ENCODE measurements at places on chromosomes 4 and X.

GRCh38 chr4:165085946-165086345, 26.7 kb downstream of the TMEM192 start:
- peak; percentile 13 for DNase-seq

GRCh38 chr4:159764343-159764952, 661.6 kb downstream of the RAPGEF2 start:
- DNase-seq: peak; percentile 1

- no peak for DNase-seq
These were observed 3.7 kb downstream of the KLB start for GRCh38 chr4:39410415-39410814.

DNA sequence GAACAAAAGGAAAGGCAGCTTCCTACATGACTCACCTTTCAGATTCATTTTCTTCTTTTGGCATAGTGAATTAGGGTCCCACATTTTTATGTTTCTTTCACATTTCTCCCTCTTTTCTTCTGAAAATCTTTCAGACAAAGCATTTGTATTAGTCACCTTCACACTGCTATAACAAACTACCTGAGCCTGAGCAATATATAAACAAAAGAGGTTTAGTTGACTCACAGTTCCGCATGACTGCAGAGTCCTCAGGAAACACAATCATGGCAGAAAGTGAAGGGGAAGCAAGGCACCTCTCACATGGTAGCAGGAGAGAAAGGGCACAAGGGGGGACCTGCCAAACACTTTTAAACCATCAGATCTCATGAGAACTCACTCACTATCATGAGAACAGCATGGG, 36.9 kb downstream of the MAGEA9 start:
- no peak for DNase-seq

Measured in AML-193 (cell line).